ENCODE measurements at places on chromosomes 6 and 20.

DNA sequence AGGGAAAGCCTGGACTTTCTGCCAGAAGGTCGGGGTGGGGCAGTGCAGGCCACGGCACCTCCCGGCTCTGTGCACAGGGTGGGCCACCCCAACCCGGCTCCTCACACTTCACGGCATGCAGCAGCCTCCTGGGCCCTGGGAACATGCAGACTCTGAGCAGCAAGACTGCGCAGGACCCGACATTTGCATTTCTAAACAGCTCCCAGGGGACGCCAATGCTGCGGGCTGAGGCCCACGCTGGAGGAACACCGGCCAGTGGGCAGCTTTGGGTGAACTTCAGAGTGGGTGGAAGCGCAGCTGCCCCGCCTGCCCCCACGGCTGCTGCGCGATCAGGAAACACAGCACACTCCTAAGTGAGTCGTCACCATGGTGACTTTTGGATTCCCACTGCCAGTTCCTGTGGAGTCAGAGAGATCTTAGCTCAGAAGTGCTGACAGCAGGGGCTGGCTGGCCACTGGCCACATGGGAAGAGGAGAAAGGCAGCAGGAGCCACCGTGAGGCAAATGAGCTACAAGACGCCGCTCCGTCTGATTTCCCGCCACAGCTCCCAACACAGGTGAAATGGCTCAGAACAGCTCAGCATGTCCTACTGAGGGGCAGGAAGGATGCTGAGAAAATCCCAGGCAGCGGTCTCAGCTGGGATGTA lies 52.1 kb downstream of the RNASET2 start:
- DNase-seq = no peak

DNA sequence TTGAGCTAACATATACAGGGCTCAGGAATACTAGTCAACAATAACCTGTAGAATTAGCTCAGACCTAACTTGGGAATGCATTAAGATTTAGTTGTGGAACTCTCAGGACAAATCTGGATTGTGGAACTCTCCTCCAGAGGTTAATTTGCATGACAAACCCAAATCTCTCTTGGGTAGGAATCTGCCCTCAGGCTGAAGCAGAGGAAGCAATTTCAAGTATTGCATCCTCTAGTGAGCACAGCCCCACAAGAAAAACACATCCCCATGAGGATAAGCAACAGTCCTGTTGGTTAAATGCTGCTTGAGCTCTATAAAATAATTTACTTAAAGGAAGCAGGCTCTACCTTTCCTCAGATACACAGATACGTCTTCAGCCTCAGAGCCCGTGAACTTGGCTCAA lies 170.9 kb upstream of the STXBP5 start:
- no peak for DNase-seq

DNA sequence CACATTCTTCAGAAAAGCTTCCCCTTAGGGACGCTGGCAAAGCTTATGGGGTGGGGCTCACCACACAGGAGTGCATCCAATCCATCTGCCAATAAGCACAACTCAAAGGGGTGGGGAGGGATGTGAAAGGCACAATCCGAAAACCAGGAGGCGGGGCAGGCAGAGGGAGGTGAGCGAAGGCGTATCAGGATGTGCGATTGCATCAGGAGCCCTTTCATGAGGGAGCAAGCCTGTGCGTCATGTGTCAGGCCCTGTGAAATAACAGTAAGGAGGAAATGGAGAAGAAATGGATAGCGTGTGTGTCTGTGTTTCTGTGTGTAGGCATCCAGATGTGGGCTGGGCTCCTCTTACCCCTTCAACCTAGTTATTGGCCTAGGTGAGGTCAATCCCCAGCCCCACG lies 382.4 kb upstream of the CDH4 start:
- DNase-seq = no peak

- DNase-seq = no peak
Observed at GRCh38 chr6:147106759-147107401, 97.3 kb upstream of the STXBP5 start.

DNA sequence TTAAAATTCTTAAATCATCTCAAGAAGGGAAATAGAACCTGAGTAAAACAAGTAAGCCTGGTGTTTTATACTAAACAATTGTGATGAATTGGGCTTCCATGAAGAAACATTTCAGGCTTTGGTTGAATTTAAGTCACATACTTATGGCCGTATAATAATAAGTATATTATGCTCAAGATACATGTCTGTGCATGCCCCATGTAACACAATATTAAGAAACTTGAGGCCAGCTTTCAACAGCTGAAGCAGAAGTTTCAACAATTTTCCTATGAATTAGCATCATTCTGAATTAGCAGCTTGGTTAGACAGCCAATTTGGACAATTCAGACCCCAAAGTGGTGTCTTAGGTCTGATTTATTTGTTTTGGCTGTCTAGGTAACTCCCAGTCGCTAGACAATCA lies 243.7 kb downstream of the MYLK4 start:
- no peak for DNase-seq

- DNase-seq = no peak
Observed at GRCh38 chr6:16623731-16624130, 137.5 kb downstream of the ATXN1 start.

DNA sequence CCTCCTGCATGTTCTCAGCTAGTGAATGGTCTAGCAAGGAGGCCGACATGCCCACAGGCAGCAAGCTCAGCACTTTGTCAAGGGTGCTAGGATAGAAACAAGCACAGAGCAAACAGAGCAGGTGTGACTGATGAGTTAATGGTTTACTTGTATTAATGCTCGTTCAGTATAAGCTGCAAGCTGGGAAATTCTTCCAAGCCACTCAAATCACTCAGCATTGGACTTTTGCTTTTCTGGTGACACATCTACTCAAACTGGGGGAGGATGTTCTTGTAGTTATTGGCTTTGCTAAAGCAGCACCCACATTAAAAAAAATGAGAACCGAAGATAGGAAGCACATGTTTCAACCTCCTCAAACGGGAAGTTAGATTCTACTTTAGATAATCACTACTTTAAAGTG lies 43.1 kb upstream of the NEDD9 start:
- DNase-seq = no peak

GRCh38 chr20:35004749-35005462 lies 49.2 kb downstream of the MYH7B start:
- no peak for DNase-seq

DNA sequence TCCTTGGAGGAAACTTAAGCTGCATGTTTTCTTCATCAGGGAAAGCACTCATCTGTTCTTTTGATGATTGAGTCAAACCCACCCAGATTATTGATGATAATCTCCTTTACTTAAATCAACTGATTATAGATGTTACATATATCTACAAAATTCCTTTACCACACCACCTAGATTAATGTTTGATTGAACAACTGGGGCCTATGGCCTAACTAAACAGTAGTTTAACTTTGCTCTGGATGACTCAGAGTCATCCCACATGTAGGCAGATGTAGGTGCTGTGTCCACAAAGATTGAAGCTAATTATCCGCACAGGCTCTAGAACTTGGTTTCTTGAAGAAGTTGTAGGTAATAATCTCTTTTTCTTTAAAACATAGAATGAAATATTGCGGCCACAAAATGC lies 42.2 kb downstream of the PKIB start:
- no peak for DNase-seq

DNA sequence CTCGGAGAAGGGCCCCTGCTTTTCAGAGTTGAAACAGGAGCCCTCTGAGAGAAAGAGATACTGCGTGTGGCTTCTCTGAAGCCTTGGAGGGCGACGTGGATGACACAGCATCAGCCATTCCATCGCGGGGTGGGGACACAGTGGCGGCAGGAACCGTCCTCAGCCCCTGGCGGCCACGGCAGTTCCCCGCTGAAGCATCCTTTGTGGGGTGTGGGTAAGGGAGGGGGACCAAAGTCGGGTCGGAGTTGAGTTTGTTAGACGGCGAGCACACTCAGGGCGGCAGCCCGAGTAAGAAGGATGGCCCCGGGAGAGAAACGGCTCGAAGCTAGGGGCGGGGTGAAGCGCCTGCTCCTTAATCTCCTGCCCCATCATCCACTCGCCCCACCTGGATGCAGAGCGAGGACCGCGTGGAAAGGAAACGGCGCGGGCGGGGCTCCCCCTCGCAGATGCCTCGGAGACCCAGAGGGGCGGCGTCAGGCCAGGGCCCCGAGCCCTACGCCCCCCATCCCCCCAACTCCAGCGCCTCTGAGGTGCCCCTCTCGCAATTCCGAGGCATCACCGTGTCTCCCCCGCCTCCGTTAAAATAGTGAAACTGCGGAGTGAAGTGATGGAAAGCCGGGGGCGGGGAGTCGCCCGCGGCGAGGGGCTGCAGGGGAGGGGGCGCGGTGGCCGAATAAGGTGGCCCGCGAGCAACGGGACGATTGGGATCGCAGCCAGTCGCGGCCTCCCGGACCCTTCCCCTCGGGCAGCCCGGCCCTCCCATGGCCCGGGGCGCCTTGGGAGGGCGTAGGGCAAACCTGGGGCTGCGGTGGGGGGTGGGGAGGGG lies 796 bp upstream of the RREB1 start:
- no peak for DNase-seq

- no peak for DNase-seq
Observed at GRCh38 chr6:38367231-38367630, 272.5 kb downstream of the BTBD9 start.

GRCh38 chr6:155187994-155188706 lies 75.7 kb upstream of the CLDN20 start:
- DNase-seq = no peak

DNA sequence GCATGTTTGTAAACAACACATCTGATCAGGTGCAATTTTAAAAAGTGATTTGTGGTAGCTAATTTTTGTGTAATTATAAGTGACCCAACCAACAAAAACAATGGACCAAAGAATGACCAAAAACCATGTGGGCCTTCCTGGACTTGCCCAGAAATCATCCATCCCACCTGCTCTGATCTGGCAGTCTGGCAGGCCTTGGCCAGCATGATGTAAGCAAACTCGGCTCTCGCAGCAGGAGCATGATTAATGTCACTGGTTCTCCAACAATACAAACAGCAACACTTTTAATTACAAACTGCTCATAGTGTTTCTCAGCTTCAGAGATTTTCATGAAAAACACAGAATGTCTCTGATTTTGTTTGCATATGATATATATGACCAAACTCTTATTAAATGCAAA lies 16.1 kb downstream of the TP53INP2 start:
- DNase-seq = no peak

- no peak for DNase-seq
Observed at GRCh38 chr6:88443554-88443953, 277.4 kb upstream of the CNR1 start.

DNA sequence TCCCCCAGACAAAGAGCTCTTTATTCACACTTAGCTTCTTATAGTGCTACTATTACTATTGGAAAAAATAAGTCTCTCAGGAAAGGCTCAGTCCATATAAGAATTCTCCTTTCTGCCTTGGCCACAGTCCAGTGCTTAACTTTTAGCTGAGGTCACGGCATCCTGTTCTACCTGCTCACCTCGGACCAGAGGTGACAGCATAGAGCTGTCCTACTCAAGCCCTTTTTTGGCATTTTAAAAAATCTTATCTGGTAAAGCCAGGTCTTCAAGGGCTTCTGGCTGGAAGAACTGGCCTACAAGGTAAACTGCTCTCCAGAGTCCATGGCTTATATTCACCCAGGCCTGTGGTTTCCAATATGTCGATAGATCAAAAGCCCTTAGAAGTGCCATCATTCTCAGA lies 109.7 kb downstream of the RCAN2 start:
- DNase-seq = no peak

- no peak for DNase-seq
Observed at GRCh38 chr6:40504274-40504673, 82.9 kb downstream of the LRFN2 start.

DNA sequence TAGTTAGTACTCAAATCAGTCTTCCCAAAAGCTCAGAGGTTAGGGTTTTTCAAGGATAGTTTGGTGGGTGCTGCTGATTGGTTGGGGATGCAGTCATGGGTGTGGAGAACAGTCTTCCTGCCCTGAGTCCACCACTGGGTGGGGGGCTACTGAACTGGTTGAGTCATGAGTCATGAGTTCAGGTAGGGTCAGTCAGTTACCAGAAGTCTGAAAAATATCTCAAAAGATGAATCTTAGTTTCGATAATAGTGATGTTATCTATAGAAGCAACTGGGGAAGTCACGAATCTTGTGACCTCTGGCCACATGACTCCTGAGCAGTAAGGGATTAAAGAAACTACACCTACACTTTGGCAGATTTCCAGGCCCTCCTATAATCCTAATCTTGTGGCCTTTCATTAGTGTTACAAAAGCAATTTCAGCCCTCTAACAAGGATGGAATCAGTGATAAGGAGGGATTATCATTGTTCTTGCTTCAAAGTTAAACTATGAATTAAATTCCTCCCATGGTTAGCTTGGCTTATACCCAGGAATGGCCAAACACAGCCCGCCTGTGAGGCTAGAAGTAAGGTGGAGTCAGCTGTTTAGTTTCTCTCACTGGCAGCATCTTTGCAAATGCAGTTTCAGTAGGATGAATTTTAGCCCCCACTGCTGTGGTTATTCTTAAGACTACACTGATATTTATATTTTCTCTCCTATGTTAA lies 33.3 kb upstream of the NKAIN2 start:
- no peak for DNase-seq

GRCh38 chr20:7155794-7156193 lies 388.3 kb downstream of the BMP2 start:
- no peak for DNase-seq

- no peak for DNase-seq
Observed at GRCh38 chr6:19354181-19354580, 483.0 kb upstream of the ID4 start.

DNA sequence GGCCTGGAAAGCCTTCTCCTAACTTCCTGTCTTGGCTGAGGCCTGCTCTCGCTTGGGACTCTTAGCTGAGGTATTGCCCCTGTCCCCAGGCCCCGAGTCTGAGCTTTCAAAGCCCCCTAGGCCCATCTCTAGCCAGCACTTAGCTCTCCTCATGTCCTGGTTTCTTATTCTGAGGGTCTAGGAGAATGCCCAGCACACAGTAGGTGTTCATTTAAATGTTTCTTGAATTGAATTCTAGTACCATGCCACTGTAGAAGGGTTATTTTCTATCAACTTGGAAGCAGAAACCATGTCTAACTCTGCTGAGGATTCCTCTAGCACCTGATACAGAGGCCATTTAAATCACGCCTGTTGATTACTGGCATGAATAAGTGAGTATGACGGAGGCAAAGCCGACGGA lies 98.5 kb downstream of the VEGFA start:
- DNase-seq = no peak

- DNase-seq = no peak
Observed at GRCh38 chr6:73152556-73152955, 72.7 kb downstream of the KHDC1L start.

GRCh38 chr20:14919501-14920081 lies 582.2 kb upstream of the FLRT3 start:
- no peak for DNase-seq

DNA sequence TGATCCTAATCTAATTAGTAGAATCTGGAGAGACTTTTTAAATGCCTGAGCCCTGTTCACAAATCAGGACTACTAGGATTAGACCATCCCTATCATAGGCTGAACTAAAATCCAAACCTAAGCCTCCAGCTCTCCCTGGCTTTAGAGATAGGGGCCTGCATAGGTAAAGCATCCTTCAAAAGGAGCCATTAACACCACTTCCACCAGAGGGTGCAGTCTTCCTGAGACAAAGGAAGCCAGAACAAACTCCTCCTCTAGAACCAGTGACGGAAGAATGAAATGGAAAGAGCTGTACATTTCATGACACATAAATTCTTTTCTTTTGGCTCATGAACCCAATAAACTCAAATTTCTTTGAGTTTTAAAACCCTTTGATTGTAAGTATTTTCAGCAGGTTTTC lies 291.2 kb upstream of the ADGRB3 start:
- no peak for DNase-seq

- no peak for DNase-seq
Observed at GRCh38 chr20:52943185-52943841, 28.8 kb upstream of the TSHZ2 start.

GRCh38 chr20:1267809-1268374 lies 1.8 kb downstream of the SNPH start:
- DNase-seq = no peak

Data from SW 1271 (cell line).